ENCODE measurements at places on chromosomes 7 and 10.

DNA sequence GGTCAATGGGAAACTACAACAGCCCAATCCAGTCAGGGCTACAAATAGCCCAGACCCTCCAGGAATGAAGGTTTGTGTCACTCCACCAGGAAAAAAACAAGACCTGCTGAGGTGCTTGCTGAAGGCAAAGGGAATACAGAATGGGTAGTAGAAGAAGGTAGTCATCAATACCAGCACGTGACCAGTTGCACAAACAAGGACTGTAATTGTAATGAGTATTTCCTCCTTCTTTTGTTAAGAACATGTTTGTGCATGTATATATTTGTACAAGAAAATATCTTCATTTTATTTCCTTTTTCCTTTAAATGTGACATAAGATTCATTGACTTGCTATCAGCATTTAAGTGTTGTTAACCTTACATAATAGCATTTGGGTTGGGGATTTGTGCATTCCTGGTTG lies 229.3 kb downstream of the IMMP2L start:
- no peak for DNase-seq

DNA sequence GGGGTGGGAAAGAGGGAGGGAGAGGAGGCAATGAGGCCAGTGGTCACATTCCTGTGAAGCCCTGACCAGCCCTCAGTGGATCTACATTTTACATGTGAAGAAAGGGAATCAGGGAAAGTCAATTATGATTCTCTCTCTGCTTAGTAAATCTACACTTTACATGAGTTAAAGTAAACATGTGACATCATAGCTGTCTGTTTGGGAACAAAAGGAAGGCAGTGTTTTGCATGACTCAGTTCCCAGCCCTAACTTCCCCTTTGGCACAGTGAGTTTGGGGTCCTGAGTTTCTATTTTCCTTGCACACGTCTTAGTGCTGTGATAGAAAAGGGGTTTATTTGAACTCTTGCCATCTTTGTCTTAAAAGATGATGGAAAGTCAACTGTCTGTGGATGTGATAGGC lies 615.1 kb downstream of the SDK1 start:
- peak; percentile 22 for DNase-seq

DNA sequence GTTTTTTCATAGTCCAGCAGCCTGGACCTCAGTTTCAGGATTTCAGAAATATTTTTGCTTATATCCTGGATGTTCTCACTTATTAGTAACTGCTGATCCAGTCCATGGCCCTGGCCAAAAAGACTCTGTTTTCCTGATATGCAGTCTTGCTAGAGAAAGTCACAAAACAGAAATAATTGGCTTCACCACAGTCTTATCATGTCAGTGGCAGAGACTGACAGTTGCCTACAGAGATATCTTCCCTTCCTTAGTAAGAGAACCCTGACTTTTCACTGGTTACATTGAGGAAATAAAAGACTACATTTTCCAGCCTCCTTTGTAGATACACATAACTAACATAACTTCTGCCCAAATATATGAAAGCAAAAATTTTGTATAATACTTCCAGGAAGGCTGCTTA lies 56.6 kb downstream of the AHR start:
- no peak for DNase-seq

GRCh38 chr7:23292623-23293022 lies 6.5 kb upstream of the MALSU1 start:
- no peak for DNase-seq

DNA sequence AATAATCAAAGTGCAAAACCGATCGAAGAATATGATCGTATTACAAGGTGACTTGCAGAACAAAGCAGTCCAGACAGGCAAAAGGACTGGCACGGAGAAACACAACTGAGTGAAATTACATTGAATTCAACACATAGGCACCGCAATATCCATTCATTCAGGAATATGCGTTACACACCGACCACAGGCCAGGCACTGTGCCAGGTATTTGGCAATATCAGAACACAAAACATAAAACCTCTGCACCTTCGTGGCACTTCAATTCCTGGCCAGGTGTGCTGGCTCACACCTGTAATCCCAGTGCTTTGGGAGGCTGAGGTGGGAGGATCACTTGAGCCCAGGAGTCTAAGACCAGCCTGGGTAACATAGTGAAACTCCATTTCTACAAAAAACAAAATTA lies 187.9 kb downstream of the DIP2C start:
- no peak for DNase-seq

- DNase-seq, result no peak
Measured at GRCh38 chr10:1524540-1524939, 212.8 kb downstream of the ADARB2 start.

DNA sequence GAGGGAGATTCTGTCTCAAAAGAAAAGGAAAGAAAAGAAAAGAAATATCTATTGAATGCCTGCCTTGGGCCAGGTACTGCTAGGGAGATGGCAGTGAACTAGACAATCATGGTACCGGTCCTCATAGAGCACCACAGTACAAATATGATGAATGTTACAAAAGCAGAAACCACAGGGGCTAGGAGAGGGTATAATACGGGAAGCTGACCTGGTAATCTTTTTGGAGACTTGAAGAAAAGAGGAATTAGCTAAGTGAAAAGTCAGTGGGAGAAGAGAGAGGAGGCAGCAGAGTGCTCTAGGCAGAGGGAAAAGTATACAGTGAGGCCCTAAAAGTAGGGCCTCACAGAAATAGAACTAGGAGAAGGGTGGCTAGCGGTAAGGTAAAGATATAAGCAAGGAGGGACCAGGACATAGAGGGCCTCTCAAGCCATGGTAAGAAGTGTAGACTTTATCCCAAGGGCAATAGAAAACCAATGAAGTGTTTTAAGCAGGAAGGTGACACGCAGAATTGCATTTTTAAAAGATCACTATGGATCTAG lies 42.8 kb upstream of the WNT8B start:
- no peak for DNase-seq

DNA sequence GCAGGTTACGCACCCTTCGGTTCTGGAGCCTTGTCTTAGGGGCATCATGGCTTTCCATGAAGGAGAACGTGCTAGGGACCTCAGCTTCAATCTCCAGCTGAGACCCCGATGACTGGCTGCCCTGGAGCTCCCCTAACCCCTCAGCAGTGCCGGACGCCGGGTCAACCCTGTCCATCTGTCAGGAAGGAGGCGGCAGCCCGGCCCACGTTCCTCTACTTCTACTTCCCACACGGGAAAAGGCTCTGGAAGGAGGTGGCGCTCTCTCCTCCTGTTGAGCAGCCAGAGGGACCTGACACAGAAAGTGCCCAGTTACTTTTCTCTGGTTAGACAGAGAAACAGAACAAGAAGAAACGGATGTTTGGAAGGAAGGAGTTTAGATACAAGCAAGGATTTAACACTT lies 87.4 kb downstream of the DYNC2I1 start:
- no peak for DNase-seq

- DNase-seq, result no peak
Measured at GRCh38 chr7:45216181-45216580, 58.6 kb downstream of the RAMP3 start.

DNA sequence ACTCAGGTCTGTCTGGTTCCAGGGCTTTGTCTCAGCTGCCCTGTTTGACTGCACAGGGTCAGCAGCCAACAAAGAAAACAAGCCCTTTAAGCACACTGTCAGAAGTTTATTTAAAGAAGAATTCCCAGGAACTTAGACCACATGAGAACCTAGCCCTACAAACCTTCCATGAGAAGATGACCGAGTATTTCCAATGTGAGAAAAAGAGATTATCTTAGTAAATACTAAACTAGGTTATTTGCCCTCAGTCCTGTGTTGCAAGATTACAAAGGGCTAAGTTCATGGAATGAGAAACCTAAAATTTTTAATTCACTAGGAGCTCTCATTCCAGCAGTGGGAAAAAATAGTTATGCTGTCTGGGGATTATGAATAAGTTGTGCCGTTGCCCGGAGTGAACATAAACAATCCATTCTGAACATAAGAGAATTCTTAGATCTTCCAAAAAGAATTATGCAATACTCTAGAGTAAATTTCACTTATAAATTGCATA lies 46.7 kb downstream of the NOC3L start:
- no peak for DNase-seq

DNA sequence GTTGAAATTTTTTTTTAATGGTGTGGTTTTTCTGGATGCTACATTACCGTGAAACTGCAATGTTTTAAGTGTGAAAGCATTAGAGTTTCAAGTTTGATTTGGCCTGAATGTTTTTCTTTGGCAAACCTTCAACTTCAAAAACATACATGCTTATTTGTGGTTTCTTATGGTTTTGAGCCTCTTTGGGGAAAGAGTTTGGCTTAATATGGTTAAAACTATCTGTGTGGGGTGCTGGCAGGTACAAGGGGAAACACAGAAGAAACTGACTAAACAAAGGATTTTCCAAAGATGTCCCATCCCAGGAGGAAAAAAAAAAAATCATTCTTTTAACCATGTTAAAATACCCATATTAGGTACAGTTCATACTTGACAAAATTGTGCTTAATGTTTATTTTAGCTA lies 121.1 kb downstream of the HGF start:
- no peak for DNase-seq

All from glomerular endothelial cell (primary cell).